Neural crest cell (in vitro differentiated cells): ENCODE measurements at places on chromosomes 13 and 19.

DNA sequence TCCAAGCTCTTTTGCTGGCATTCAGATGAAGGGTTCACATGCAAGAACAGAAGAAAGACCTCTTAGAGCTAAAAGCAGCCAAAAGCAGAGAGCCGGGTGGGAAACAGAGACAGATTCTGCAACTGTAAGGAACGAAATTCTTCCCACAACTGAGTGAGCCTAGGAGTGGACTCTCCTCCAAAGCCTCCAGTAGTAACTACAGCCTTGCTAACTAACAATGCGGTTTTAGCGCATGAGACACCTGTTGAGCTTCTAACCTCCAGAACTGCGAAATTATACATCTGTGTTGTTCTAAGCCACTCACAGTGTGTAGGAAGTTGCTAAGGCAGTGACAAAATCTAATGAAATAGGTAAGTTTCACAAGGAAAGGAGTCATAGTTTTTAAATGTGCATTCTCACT, 98.1 kb upstream of the SLITRK1 start:
- DNase-seq, result no peak

DNA sequence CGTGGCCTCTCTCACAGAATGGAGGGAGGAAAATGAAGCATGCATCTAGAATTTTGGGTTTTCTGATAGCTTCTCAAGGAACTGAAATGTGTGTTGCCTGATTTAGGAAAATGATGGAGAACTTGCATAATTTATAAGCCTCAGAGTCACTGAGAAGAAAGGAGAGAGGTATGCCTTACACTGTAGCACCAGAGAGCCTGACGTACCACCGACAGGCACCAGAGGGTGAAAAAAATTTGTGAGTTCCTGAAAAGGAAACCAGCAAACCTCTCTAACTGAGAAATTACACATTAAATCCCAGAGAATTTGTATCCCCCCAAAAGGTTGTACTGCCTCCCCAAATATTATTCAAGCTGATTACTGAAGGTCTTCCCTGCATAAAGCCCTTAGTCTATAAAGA, 915.3 kb upstream of the SLITRK6 start:
- DNase-seq, result no peak

DNA sequence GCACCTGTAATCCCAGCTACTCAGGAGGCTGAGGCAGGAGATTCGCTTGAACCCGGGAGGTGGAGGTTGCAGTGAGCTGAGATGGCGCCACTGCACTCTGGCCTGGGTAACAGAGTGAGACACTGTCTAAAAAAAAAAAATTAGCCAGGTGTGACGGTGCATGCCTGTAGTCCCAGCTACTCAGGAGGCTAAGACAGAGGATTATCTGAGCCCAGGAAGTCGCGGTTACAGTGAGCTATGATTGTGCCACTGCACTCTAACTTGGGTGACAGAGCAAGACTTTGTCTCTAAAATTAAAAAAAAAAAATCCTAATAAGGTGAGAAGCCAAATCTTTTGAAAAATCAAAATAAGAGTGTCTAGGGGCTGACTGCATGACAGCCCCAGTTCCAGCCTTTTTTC, 9.7 kb upstream of the CEBPA start:
- DNase-seq, result no peak

GRCh38 chr13:113646376-113646775, 11.6 kb downstream of the ATP4B start:
- DNase-seq, result no peak

DNA sequence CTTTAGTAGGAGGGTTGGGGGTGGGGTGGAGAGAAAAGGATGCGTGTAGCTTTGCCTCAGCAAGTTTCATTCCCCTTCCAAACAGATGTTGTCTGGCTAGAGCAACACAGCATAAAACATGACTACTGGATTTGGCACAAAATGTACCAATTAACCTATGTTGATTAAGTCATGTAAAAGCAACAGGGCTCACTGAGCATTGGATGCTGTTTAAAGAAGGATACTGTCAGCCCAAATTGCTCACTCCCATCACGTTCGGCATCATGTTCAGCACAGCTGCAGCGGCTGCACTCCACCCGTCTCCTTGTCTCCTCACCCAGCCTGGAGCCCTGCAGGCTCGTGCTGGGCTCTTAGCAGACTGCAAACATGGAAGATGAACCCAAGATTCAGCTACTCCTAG, 77.5 kb downstream of the DLEU7 start:
- DNase-seq, result no peak

DNA sequence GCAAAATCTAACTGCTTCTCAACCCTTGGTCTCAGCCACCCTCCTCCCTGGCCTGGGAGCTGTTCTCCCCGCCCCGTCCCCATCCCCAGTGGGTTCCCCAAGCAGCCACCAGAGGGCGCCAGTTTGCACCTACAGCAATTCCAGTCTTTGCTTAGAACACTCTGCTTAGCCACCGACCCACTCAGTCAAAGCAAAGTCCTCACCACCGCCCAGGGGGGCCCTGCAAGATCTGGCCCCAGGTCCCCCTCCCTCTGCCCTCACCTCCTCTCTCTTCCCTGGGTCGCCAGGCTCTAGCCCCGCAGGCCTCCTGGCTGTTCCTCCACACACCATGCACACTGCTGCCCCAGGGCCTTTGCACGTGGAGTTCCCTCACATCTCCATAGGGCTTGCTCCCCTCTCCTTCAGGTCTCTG, 12.4 kb downstream of the TMEM143 start:
- peak; percentile 85 for DNase-seq

GRCh38 chr13:59119475-59119874, 1044.3 kb downstream of the DIAPH3 start:
- no peak for DNase-seq

DNA sequence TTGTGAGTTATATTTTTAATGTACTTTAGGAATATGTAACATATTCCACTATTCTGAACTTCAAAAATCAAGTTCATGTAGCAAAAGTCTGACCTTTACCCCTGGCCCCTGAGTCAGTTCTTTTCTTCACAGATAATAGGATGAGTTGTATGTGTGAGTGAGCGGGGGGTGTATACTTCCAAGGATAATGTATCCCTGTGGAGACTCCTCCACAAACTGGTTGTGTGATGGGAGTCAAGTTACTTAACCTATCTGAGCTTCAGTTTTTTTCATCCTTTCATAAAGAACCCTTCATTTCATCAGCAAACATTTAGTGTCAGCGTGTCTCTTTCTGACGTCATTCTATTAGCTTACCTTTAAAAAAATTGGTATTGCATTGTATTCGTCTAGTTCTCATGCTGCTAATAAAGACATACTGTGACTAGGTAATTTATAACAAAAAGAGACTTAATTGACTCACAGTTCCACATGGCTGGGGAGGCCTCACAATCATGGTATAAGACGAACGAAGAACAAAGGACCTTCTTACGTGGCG, 288.1 kb upstream of the GPC6 start:
- DNase-seq, result no peak

DNA sequence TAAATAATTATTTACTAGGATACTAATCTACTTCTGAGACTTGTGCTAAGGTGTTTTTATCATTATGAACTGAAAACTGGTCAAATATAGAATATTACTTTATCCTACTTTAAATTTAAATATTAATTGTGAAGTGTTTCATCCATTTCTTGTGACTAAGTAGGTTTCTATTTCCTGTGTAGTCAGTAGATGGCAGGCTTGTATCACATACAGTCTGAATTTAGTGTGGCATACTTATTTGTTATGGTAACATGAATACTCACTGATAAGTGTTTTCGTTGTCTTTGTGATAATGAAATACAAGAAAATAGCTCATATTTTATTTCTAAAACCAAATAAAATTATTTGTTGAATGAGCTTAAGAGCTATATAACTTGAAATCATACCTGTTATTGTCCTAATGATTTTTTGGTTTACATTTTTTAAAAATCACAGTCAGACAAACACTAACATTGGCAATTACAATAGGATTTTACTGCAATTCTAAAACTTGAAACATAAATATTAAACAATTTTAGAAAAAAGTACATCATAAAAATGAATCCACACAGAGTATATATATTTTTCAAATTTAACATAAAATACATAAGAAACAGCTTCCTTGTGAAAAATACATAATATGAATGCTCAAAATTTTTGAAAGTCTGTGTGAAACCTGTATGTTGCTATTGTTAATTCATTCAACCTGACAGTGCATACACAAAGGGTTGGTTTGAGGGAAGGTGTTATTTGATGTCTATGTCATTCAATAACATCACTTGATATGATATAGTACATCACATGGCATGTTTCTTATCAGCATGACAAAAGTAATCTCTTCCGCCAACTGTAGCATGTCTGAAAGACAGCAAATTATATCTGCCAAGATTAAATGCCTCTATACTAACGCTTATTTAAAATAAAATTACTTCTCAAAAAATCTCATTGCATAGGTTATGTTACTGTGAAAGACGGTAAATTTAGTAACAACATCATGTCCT, 904.8 kb upstream of the PCDH20 start:
- no peak for DNase-seq

DNA sequence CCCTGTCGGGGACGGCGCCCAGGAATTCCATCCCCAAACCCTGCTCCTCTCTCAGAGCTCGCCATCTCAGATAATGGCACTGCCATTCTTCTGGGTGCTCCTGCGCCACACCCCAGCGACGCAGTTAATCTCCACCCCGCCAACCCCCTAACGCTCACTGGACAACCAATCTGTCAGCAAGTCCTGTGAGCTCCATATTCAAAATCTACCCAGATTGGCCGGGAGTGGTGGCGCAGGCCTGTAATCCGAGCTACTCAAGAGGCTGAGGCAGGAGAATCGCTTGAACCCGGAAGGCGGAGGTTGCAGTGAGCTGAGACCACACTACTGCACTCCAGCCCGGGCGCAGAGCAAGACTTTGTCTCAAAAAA, 18.6 kb downstream of the FCGBP start:
- DNase-seq, result no peak

DNA sequence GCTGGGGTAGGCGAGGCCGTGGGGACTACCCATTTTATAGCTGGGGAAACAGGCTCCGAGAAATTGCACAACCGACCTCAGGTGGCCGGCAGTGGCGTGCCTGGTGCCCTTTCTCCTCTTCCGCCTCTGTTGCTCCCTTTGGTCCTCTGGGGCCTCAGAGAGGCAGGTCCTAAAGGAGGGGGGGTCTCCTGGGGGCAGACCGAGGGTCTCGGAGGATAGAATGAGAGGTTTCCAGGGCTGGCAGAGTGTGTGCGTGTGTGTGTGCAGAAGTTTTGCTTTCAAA, 11.3 kb downstream of the STX10 start:
- DNase-seq, result no peak

GRCh38 chr13:51134763-51135365, 23.8 kb upstream of the C13orf42 start:
- DNase-seq, result no peak

- no peak for DNase-seq
Measured at GRCh38 chr13:113750554-113751399, 8.2 kb upstream of the TMEM255B start.

GRCh38 chr13:110634558-110634957, 19.2 kb downstream of the NAXD start:
- DNase-seq, result no peak

GRCh38 chr13:102580552-102581169, 16.1 kb upstream of the TPP2 start:
- peak; percentile 32 for DNase-seq

- no peak for DNase-seq
Measured at GRCh38 chr13:98332691-98333090, 155.6 kb upstream of the RNF113B start.

DNA sequence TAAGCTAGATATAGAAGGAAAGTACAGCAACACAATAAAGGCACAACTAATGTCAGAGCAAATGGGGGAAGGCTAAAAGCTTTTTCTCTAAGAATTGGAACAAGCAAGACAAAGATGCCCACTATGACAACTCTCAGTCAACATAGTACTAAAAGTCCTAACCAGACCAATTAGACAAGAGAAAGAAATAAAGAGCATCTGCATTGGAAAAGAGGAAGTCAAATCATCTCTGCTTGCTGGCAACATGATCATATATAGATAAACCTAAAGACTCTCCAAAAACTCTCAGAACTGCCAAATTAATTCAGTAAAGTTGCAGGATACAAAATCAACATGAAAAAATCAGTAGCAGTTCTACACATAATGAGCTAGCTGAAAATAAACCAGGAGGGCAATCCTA, 542.0 kb downstream of the DIAPH3 start:
- DNase-seq, result no peak

- no peak for DNase-seq
Measured at GRCh38 chr19:29323021-29323430, 110.1 kb upstream of the UQCRFS1 start.

DNA sequence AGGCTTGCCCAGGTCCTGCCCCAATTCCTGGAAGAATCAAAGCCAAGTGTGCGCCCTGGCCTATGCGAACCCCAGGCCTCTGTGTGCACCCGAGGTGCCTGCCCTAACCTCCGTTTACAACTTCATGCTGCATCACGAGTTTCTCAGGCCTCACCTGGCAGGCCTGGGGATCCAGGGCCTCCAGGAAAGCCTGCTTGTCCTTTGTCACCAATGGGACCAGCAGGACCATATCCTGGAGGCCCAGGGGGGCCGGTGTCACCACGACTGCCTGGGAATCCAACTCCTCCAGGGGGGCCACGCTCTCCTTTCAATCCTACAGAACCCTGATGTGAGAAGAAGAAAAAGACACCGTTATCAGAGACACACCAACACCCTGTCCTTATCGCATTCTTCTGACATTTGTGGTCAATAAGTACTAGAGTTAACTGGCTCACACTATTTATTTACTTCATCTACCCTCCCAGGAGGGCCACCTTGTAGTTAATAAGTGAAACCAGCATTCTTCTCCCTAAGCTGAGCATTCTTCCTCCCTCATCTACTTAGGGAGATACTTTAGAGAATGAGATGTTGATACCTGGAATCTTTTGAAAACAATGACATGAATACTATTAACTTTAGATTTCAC, 120.6 kb downstream of the COL4A1 start:
- DNase-seq, result no peak

GRCh38 chr19:55088543-55089341, 13.1 kb downstream of the EPS8L1 start:
- peak; percentile 97 for DNase-seq

GRCh38 chr13:59088716-59089115, 1075.0 kb downstream of the DIAPH3 start:
- DNase-seq, result no peak

DNA sequence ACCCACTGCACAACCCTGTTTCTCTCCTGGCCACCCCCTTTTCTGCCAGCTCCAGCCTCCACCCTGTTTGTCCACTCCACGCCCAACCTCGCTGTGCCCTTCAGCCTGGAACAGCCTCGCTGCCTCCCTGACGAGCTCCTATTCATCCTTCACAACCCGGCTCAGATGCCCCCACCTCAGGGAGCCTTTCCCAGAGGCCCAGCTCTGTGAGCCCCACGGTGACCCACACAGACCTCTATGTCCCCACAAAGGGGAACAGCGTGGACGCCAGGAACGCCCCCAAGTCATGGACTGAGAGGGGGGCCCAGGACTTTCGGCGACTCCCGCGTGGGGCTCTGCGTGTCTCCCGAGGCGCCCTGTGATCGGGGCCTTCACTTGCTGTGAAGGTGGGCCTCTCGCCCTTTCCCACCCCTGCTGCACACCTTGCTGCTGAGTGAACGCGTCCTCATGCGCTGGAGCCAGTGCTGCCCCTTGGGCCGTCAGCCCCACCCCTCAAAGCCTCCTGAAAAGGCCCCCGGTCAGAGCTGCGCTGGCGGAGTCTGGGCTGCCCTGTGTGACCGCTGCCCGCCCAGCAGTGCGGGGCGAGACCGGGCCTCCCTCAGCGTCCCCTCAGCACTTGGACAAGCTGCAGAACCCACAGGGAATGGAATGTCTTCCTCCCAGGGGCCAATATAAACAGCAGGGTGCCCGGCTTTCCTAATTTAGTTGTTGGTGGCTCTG, 40.0 kb downstream of the ADPRHL1 start:
- no peak for DNase-seq
